ENCODE measurements at places on chromosomes 2 and 18. TPM values are rescaled to one million over a fixed set of nuclear protein-coding genes. Genes with fewer than 3 reads are reported as not detected.

Gene TMEM247
- total RNA-seq = not detected

Gene TRIM54
- not detected for total RNA-seq

Gene LYG2
- not detected for total RNA-seq

Gene SERPINE2
- total RNA-seq = 658 TPM

Measured in osteoblast (primary cell).